H4 (cell line): ENCODE measurements at places on chromosomes 2 and 18.

DNA sequence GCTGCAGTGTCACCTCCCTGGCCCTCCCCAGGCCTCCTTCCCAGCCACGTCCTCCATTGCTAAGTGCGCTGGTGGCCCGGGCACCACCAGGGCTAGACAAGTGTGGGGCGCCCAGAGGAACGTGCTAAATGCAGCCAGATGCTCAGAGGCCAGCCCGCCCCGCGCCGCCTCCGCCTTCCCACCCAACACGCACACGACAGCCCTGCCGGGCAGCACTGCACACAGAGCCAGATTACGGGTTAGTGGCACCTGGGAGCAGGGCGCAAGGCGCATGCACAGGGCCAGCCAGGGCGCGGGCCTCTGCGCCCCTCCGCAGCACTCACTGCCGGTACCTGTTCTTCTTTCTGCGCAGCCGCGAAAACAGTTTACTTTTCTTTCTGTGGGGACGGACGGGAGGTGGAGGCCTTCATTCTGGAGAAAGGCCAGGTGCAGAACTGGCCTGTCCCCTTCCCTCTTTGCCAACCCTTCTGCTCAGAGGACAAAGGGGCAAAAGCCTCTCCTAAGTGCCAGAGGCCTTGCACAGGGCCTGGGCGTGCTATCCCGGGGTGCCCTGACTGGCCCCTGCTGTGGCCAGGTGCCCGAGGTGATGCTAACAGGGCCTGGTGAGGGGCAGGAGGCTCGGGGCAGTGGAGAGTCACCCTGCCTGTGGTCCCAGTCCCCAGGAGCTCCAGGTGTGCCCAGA, 46.5 kb downstream of the BIN1 start:
- DNase-seq = no peak

GRCh38 chr2:116877274-116877673, 937.2 kb upstream of the DDX18 start:
- no peak for DNase-seq

- no peak for DNase-seq
Observed at GRCh38 chr18:70332694-70333093, 43.8 kb downstream of the SOCS6 start.

GRCh38 chr2:32384529-32384928, 27.7 kb downstream of the BIRC6 start:
- no peak for DNase-seq

GRCh38 chr2:74945788-74946331, 12.6 kb upstream of the POLE4 start:
- DNase-seq = no peak

- DNase-seq = no peak
Observed at GRCh38 chr2:18379870-18380269, 180.6 kb downstream of the RDH14 start.

GRCh38 chr2:191158747-191159146, 8.0 kb upstream of the STAT4 start:
- DNase-seq = no peak

DNA sequence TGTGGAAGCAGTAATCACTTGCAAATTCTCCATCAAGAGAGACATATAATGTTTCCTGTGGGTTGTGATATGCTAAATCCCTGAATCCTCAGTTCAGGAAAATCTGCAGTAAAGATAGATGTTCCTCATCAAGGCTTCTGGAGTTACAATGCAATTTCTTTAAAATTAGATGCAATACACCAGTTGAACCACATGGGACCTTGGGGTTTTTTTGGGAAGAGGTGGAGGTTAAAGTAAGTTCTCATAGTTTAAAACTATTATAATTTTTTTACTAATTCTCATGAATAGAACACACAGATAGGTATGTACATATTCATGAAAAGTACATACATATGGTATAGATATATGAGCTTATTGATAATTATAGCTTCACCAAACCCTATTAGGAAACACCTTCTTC, 496.2 kb downstream of the SATB2 start:
- no peak for DNase-seq

DNA sequence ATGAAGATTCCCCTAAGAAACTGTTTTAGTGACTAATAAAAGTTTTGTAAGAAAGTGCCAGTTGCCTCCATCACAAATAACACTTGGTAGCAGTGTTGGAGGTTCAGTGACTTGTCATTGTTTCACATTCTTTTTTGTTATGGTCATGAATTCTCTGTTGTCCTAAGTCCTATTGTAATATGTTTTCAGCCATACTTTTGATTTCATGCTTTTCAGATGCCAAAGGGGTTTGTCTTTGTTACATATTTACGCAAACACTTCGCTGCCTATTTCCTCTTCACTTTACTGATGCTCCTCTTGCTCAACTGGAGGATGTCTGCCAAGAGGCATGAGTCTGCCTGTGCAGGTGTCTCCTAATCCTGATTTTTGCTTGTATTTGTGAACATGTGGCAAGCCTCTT, 66.6 kb downstream of the PHLPP1 start:
- DNase-seq = no peak

GRCh38 chr2:68420254-68420910, 46.7 kb downstream of the FBXO48 start:
- no peak for DNase-seq

- DNase-seq = no peak
Observed at GRCh38 chr18:8601277-8602032, 7.8 kb upstream of the RAB12 start.

- no peak for DNase-seq
Observed at GRCh38 chr2:102927854-102928267, 166.0 kb downstream of the TMEM182 start.

DNA sequence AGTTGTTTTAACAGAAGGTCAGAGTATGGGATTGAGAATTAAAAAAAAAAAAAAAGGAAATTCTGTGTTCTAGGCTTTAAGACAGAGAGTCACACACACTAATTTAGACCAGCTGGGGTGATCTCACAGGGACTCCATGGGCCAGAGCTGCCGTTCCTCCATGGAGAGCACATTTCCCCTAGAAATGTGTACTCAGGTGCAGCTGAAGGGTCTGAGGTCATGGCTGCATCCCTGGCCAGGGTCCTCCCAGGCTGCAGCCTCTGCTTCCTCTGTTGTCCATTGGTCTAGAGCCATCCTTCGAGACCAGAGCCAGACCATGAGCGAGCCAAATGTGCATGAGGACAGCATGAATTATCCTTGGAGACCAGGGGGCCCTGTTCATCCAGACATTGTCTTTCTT, 190.1 kb upstream of the TNP1 start:
- no peak for DNase-seq

GRCh38 chr2:100036793-100037192, 105.6 kb downstream of the AFF3 start:
- no peak for DNase-seq

DNA sequence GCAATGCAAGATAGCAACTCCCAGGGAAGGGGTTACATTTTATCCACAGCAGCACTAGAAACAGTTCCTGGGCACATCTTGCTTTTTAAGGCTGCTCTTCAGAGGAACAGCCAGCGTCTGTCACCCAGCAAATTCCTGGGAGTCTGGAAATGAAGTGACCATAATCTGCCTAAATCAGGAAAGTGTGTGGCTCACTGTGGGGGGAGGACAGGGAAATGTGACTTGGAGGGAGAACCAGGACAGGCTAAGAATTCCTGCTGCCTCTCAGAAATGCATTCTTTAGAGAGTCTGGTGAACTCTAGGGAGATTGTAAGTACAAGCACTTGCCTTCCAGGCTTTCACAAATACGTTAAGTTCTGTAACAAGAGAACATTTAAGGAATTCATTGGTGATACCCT, 364.3 kb upstream of the SPHKAP start:
- no peak for DNase-seq

- no peak for DNase-seq
Observed at GRCh38 chr18:62729487-62730386, 14.4 kb downstream of the PHLPP1 start.

- DNase-seq = no peak
Observed at GRCh38 chr18:79006106-79006795, 26.6 kb downstream of the SALL3 start.

- DNase-seq = no peak
Observed at GRCh38 chr2:44930274-44931197, 11.0 kb upstream of the SIX3 start.

DNA sequence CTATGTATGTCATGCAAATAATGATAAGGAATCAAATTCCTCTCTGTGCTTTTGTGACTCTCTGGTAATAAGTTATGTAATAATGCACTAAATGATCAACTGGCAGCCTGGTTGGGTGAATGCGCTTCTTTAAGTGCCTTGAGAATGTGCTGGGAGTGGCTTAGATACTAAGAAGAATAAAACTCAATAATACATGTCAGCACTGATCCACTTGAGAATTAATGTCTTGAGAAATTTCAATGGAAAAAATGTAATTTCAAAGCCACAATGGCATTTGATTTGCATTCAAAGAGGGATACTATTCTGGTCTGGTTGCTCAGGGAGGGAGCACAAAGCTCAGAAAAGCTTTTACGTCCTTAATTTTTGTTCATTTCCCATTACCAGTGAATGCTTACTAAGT, 137.7 kb upstream of the MMADHC start:
- no peak for DNase-seq
